Activated gamma-delta T cell (primary cell): ENCODE measurements at places on chromosomes 1 and 21.

GRCh38 chr1:228922722-228923376 lies 187.6 kb downstream of the RHOU start:
- DNase-seq: no peak

DNA sequence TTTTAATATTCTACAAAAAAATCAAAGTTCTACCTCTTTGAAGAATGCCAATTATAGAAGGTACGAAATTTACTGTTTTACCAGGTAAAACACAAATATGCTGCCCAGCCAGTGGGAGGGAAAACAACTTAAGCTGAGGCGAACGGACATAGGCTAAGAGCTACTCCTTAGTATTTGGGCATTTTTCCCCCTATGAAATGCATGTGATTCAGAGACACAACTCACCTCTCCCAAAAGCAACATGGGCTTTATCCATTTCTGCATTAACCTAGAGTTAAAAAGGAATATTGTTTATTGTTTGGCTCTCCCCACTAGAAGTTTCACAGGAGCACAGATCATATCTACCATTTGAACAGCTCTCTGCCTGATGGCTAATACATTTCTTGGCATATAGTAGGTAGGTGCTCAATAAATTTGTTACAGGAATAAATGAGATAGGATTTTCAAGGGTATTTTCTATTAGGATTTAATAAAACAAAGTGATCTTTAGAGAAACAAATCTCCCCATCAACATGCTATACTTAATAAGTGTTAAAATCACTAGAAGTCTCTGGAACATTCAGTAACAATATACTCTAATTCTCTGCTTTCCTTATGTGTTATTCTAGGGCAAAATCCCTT lies 2.4 kb upstream of the SORT1 start:
- no peak for DNase-seq

DNA sequence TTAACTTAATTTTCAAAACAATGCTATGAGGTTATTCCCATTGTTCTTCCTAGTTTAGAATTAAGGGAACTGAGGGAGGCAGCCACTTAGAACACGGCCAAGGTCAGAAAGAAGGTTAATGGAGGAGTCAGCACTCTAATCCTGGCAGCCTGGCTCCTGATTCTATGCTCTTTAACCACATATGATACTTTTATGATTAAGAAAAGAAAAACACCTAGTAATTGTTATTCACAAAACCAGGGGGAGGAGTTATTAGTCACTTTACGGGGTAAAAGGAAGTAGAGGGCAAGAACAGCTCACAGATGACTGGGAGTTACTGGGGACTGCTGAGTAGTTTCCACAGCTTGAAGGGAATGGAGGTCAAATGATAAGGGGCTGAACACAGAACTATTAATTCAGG lies 38.6 kb downstream of the GADD45A start:
- no peak for DNase-seq

DNA sequence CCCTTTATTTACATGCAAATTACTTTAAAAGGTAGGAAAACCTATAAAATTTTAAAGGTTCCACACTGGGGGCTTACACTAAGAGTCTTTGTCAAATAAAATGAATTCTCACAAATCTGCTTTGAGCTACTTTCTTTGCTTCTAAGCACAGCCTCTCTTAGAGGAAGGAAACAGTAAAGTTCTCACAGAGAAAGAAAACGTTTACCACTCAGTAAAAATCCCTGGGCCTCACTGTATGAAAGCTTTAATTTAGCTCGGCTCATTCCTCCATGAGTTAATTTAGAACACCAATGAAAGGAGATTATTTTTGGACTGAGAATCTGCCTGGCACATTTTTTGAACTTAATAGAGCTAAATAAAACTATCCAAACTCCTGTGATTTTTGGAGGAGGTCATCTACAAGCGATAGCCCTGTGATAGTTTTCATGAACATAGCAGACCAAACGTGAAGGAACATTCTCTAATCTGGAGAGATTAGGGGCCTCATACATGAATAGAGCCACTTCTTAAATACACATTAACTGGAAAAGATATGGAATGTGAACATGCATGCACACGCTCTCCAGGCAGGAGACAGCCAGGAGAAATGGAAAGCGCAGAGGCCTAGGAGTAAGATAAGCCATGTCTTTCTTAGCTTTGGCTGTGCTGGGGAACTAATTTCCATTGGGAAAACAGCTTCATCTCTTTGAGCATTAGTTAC lies 32.8 kb downstream of the PRRX1 start:
- no peak for DNase-seq
